Osteocyte (in vitro differentiated cells): ENCODE measurements at places on chromosomes 12 and 14. TPM values are rescaled to one million over a fixed set of nuclear protein-coding genes. Genes with fewer than 3 reads are reported as not detected.

TMEM119 gene
- 54.0 and 58.8 TPM in 2 replicates for total RNA-seq

DNA sequence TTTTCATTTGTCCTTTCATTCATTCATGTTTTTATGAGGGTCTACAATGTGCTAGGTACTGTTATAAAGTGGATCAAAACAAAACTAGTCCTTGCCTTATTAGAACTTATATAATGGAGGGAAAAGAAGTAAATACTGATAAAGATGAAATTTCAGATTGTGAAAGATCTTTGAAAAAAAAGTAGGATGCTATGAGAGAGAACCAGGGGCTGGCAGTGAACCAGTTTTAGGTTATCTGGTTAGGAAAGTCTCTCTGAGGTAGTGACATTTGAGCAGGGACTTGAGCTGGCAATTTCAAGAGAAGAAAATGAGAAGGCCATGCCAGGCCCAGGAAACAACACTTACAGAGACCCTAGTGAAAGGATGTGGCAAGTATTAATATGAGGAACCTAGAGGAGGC is 57.3 kb upstream of the E2F7 start:
- no peak for DNase-seq

DNA sequence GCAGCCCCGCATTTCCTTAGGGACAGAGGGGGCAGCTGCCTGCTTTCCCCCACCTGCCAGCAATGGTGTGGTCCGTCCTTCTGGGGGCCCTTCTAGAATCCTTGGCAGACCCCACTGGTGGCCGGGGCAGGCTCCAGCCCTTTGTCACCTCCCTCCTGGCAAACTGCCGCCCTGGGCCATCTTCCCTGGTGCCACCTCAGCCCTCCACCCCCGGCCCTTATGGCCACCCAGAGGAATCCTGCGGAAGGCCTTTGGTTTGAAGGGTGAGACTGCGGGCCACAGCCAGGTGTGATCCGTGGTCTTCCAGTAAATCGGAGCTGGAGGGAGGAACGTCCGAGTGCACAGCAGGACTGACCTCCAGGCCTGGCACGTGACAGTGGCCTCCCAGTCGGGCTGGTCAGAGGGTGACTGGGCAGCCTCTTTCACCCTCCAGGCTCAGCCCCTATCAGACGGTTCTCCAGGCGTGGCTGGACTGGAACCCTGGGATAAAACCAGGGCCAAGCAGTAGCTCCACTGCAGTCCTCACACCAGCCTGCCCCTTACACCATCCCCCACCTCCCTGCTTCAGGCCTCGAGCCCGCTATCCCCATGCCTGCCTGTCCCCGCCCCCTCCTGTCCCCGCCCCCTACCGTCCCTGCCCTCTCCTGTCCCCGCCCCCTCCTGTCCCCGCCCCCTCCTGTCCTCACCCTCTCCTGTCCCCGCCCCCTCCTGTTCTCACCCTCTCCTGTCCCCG is 12.4 kb downstream of the FBRSL1 start:
- no peak for DNase-seq

DNA sequence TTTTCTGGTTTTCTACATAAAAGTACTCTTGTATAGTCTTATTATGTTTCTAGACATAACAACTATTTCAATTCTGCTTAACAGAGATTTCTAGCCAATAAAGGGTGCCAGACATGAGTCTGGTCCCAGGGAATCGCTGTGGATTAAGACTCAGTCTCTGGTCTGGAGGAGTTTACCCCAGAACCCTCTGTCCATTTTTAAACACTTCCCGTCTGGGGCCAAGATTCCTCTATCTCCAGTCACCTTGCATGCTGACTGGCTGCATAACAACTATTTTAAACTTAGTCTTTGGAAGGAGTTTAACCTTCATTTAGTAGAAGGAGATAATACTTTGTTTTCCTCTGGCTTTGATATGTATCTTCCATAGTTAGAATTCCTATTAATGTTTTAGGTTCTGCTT is 163.1 kb upstream of the IFNG-AS1 start:
- no peak for DNase-seq

- no peak for DNase-seq
These were observed 230.9 kb upstream of the ARID2 start for GRCh38 chr12:45498645-45499044.

- DNase-seq: no peak
These were observed 18.8 kb downstream of the PYM1 start for GRCh38 chr12:55908726-55909512.
